ENCODE measurements at places on chromosomes 7 and 10.
A peak's percentile ranks its signal among the peaks of the same experiment; 100 is the strongest.

GRCh38 chr10:132859084-132859855, 73.3 kb upstream of the NKX6-2 start:
- no peak for DNase-seq

DNA sequence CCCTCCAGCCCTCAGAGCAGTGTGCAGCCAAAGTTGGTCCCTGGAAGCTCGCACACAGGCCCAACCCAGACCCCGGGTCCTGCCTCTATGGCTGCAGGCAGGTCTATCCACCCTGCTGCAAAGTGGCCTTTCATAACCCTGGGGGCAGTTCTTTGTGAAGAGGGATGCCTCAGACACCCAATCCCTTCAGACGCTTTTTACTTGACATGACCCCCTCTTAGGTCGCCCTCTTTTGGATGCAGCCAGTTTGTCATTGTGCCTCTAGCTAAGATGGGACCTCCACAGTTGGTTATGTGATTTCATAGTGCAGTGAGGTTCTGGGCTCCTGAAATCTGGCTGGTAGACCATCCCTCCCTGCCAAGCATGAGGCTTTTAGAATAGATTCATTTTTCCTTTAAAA, 27.3 kb downstream of the SMKR1 start:
- DNase-seq: no peak

DNA sequence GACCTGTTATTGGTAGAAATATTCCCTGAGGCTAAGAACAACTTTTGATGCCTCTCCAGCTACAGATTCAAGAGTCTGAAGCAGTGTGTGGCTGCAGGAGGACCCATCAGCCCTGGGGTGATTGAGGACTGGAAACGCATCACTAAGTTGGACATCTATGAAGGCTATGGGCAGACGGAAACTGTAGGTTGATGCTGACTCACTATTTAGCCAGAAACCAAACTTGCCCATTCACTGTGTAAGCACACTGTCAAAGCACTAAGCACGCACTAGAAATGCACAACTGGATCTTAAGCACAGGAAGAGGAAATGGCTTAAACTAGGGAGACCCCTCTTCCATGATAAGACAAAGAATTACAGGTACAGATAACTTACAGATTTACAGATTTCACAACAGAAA, 20.8 kb downstream of the ACSM6 start:
- no peak for DNase-seq

- no peak for DNase-seq
Observed at GRCh38 chr7:69748530-69748929, 150.3 kb downstream of the AUTS2 start.

GRCh38 chr10:26269754-26270153, 53.2 kb downstream of the GAD2 start:
- no peak for DNase-seq

GRCh38 chr10:101038484-101038883, 7.5 kb downstream of the SFXN3 start:
- DNase-seq: no peak

GRCh38 chr10:88456730-88457129, 126.4 kb downstream of the RNLS start:
- no peak for DNase-seq

DNA sequence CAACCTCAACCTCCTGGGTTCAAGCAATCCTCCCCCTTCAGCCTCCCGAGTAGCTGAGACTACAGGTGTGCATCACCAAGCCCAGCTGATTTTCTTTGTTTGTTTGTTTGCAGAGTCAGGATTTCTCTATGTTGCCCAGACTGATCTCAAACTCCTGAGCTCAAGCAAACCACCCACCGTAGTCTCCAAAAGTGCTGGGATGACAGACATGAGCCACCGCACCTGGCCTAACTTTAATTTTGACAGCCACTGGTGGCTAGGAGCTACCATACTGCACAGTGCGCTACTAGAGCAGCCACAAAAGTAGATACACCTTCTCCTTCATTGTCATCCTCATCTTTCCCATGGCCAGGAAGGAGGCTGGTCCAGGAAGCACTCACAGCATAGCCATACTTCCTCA, 31.2 kb upstream of the GATA3 start:
- DNase-seq: no peak

DNA sequence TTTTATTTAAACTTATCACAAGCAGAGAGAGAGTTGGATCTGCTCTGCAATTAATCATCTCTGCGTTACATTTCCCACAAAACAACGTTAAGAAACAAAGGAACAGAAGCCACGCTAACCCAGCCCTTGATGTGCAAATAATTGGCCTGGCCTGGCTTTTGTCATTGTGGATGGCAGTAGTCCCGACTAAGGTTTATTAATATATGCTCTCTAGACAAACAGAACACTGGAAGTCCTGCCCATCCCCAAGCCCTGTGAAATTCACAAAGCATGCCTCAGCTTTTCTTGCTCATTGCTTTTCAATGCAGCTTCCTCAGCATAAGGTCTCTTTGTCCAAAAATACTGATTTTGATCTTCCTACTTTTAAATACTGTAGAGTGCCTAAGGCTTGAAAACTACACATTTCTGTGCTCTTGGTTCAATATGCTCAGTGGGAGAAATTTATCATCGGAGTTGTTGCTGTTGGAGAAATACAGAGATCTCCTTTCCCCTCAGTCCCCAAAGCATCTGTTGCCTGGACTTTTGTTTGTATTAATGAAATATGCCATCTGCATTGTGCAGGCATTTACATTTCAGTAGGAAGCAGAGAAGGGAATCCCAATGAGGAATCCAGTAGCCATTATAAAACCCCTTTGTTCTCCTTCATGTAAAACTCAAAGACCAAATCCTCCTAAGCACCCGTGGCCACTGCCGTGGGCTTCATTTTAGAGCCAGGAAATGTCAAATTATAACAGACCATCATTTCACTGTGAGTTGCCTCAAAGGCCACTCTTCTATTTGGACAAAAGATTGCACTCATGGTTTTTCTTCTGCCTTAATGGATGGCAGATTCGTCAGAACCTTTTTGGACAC, 61.1 kb downstream of the SORCS1 start:
- DNase-seq: no peak

DNA sequence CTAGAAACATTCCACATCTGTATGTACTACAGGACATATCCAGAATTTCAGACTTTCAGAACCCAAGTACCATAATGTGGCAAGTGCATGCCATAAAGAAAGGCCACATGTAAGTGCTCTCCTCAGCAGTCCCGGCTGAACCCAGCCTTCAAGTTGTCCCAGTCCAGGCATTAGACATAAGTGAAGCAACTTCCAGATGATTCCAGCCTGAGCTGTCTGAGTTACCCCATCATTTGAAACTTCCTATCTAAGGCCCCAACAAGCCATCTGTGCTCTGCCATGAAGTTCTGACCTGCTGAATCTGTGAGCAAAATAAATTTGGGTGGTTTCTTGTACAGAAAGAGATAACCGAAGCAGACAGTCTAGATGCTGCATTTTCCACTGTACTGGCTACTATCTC, 218.8 kb downstream of the IPMK start:
- DNase-seq: no peak

DNA sequence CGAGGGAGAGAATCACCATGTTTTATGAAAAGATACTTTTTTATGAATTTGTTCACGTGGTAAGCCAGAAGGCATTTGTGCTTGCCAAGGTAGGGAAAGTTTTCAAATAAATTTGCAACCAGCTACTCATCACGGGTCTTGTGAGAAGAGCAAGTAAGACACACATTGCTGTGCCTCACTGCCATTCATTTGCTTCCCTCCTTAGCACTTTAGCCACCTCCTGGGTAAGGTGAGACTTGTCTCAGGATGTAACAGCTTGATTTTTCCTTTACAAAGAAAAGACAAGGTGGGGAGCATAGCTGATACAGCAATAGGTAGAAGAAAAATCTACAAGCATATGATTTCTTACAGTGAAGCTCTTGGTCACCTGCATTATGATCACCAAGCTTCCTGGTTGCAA, 342.4 kb upstream of the GRM3 start:
- no peak for DNase-seq

- DNase-seq: no peak
Observed at GRCh38 chr7:135938086-135938485, 39.1 kb downstream of the MTPN start.

GRCh38 chr7:149409895-149410294, 51.0 kb downstream of the ZNF777 start:
- no peak for DNase-seq

DNA sequence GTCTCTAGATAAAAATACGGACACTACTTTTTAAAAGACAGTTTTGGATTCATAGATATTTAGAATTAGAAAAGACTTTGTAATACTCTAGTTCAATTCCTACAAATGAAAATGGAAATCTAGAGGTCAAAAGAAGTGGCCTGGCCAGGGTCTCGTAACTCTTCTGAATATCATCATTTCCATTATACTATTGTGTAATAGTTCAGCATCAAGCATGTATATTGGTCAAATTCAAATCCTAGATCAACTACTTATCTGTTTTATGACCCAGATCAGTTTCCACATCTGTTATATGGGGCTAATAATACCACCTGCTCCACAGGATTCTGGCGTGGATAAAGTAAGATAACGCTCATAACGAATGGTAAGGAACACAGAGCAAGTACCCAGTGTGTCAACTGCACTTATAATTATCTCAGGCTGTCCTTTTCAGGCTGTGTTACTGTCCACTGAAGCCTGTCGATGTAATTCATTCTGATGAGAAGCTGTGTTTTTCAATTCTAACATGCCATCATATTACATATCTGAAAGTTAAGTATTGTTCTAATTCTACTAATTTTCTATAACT, 54.3 kb downstream of the ARHGAP21 start:
- no peak for DNase-seq

GRCh38 chr7:130369110-130369711, 11.1 kb upstream of the CPA1 start:
- DNase-seq: peak; percentile 72

DNA sequence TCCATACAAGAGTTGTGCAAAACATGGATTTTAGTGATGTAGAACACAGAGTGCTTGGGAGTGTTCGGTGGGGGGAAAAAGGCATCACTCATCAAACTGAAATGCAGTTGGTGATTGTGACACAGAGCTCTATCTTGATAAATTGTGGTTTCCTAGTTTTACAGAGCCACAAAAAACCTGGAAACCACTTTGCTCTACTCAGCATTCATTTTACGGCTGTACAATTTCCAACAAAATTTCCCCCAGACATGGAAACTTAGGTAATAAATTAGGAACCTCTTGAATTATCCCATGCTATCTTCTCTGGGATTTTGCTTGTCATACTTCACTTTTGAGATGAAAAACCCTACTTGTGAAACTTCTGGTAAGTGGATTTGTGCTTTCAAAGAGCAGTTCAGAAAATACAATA, 614.9 kb upstream of the FZD8 start:
- DNase-seq: no peak

- no peak for DNase-seq
Observed at GRCh38 chr10:218798-219197, 83.5 kb downstream of the ZMYND11 start.

GRCh38 chr7:123715198-123715597, 33.6 kb downstream of the WASL start:
- DNase-seq: no peak

DNA sequence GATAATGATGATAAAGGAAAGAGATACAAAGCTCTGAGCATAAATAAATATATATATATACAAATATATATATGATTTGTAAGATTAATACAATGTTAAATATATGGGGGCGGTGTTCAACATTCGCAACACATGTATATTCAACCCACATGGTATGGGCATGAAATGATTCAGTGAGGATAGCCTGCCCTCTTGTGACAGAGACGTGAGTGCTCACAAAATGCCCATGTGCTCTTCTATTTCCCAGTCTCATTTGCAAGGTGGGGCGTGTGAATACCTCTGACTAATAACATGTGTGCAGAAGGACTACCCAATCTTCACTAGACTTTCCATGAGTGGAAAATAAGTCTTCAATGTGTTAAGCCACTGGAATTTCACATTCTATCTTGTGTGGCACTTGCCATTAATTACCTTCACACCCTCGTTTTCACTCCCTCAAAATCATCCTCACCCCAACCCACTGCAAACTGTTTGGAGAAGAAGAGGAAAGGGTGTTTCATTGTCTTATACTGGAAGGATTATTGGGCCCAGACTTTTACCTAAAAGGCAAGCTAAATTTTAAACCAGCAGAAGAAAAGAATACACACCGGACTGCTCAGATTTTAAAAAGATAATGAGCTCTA, 26.9 kb downstream of the ASAH2 start:
- DNase-seq: no peak

GRCh38 chr7:67512481-67512880, 515.8 kb downstream of the TYW1 start:
- no peak for DNase-seq

GRCh38 chr10:79026341-79026761, 42.4 kb upstream of the ZMIZ1 start:
- no peak for DNase-seq

DNA sequence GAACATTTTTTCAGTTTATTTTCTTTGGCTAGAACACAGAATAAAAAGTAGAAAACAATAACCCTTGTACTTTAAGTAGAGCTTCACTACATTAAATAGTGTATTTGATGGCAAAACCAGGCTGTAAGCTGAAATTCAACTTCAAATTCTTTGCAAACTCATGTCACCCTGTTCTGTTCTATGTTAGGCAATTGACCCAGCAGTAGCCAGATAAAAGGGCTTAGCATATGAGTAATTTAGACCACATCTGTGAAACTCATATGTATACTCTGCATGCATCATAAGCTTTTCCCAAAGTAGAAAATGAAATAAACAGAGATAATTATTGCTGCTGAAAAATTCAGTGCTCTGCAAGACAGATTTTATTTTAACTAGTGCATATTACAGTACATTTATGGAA, 150.2 kb downstream of the GNAI1 start:
- DNase-seq: no peak

GRCh38 chr7:69596723-69597277, 1.5 kb upstream of the AUTS2 start:
- no peak for DNase-seq

DNA sequence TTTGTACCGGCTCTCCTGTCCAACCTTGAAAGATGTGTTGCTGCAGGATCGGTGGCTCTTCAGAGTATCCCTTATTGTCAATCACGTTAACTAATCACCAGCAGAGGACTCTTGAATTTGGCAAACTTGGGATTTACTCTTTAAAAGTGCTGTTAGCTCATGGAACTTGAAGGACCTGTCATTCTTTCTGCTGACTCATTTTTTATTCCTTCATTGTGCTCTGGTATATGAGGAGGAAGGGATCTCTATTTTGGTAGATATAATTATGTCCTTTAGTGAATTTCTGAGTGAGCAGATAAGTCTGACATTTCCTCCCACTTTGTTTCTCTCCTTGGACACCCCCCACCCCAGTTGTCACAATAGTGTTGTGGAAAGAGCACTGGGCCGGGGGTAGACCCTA, 175.1 kb upstream of the HDAC9 start:
- no peak for DNase-seq

DNA sequence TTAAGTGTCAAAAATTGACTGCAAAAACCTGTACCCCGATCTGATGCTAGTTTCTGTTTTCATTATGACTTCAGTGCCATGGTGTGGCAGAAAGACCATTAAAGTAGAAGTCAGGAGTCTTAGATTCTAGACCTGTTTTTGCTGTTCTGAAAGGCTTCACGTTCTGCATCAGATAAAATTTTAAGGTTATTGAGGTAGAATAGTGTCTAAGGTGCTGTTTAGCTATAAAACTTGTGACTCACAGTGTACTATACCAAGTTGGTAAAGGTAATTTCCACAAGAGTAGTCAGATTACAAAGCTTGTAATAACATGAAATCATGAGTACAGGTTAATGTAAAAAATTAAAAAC, 38.6 kb downstream of the ZNRF2 start:
- DNase-seq: no peak

- no peak for DNase-seq
Observed at GRCh38 chr7:85489498-85489897, 302.6 kb upstream of the SEMA3D start.

Data from CMK (cell line).